ENCODE measurements at places on chromosomes 1 and 21. TPM values are rescaled to one million over a fixed set of nuclear protein-coding genes. Genes with fewer than 3 reads are reported as not detected.

ADORA1 gene
- total RNA-seq: 5.9 TPM

FRRS1 gene
- 4.1 TPM for total RNA-seq

MIGA1 gene
- total RNA-seq: 11.5 TPM

DNA sequence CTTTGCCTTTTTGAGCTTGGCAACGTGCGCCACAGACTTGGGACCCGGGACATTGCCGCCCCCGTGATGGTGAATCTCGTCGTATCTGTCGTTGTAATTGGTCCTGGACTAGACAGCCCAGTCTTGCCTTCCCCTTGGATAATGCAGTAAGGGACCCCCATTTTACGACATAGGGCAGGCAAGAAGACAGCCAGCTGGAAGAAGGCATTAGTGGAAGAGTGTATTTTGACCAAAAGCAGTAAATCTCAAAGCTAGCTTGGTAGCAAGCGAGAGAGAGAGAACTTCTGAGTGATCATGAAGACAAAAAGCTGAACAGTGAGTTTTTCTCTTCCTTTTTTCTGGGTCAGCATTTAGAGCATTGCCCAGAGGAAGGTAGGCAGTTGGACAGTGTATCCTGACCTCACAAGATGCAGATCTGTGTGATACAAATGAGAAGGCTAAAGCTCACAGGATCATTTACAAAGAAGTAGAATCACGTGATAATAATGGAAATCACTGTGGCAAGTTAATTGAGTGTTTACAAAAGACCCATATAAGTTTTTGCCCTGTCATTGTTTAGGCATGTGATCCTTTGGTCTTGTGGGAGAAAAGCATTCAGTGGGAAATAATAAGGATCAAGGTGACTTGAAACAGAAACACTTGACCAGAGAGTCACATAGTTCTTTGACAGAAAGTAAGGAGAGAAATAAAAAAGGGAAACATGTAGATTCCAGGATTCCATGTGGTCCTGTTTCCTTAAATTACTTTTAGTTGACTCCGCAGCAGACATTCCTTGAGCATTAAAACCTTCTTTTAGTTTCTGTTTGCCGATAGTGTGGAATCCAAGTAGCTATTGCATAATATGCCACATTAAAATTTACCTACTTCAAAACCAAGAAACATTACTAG is 66.3 kb downstream of the CNST start:
- DNase-seq: peak; percentile 30

DNA sequence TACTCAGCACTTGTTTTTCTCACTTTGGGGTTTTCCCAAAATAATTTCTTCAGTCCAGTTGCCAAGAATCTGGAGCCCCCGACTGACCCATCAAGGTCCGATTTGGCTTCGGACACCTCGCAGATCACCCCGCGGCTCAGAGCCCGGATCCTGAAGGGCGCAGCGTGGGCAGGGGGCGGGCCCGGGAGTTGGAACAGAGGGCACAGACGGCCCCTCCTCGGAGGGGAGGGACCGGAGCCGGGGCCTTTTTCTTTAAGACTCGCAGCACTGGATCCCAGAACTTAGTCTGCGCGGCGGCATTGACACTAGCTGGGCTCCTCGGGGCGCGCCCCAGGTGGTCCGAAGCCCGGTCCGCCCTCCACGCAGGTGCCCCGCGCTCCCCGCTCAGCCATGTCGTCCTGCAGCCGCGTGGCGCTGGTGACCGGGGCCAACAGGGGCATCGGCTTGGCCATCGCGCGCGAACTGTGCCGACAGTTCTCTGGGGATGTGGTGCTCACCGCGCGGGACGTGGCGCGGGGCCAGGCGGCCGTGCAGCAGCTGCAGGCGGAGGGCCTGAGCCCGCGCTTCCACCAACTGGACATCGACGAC is at the start of gene CBR3:
Gene CBR3, plus strand, starts transcription at position 277 of the 588 bp plus-strand sequence. Its CDS starts 114 bp downstream, at position 391.
- peak; percentile 38 for DNase-seq

GRCh38 chr1:33244809-33245186 is 11.5 kb upstream of the ZNF362 start:
- DNase-seq: peak; percentile 52

DNA sequence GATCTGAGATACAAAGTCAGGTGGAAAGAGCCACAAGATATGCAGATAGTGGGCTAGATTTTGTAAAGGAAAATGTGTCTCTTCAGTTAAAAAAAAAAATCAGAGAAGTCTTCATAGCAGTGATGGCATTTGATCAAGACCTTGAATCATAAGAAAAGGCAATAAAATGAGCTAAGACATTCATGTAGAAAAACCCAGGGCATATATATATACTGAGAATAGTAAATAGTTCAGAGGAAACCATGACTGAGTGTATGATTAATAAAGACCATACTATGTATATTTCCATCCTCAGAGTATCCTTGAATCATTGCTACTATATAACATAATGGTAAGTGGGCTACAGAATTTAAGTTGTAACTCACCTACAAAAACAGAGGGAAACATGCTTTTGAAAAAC is 321.7 kb upstream of the NR5A2 start:
- DNase-seq: no peak

DNA sequence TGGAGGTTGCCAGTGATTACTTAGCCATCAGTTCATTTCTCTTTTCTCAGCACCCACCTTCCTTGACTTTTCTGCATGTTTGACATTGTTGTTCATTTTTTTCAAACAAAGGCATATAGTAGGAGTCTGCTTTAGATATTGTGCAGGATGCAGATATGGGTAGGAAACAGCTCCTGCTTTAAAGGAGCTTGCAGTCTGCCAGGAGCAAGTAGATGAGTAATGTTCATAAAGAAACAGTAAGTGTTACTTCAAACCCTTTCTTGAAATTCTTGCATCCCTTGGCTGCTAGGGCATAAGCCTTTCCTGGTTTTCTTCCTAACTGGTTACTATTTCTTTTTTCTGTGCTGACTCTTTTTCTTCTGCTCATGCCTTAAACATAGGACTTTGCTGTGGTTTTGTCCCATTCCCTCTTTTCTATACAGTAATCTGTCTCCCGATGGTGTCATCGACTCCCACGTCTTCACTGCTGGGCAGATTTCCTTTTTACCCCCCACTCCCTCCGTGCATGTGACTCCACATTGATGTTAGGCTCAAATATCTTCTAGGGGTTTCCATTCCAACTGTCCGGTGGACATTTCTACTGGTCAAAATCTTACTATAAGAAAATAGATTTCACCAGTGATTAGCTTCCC is 20.4 kb downstream of the PTGFRN start:
- DNase-seq: no peak

DNA sequence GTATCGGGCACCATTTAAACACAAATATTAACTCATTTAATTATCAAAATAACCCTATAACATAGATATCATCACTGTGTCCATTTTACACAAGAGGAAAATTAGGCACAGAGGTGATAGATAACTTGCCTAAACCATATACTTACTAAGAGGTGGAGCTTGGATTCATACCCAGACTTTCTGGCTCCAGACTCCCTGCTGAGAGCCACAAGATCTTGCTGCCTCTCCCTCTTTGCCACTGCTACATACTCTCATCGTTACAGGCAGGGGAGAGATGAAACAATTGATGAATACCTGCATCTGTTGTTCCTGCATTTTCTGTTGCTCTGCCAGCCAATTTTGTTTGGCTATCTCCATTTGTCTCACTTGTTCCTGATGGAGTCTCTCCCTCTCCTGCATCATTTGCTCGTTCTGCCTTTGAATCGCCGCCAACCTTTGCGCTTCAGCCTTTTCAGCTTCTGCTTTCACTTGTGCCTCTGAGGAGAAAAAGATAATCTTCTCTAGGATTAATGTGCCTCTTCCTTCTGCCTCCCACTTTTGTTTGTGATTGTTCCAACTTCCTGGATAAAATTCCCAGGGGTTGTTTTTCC is 10.6 kb downstream of the GBP5 start:
- DNase-seq: no peak

GRCh38 chr1:113868387-113869083 is 3.0 kb downstream of the PTPN22 start:
- DNase-seq: no peak

GRCh38 chr1:53606651-53607051 is 132.3 kb downstream of the GLIS1 start:
- no peak for DNase-seq

- no peak for DNase-seq
Observed at GRCh38 chr1:161956097-161956496, 67.6 kb downstream of the OLFML2B start.

- no peak for DNase-seq
Observed at GRCh38 chr1:39331647-39332046, 127.2 kb downstream of the MACF1 start.

DNA sequence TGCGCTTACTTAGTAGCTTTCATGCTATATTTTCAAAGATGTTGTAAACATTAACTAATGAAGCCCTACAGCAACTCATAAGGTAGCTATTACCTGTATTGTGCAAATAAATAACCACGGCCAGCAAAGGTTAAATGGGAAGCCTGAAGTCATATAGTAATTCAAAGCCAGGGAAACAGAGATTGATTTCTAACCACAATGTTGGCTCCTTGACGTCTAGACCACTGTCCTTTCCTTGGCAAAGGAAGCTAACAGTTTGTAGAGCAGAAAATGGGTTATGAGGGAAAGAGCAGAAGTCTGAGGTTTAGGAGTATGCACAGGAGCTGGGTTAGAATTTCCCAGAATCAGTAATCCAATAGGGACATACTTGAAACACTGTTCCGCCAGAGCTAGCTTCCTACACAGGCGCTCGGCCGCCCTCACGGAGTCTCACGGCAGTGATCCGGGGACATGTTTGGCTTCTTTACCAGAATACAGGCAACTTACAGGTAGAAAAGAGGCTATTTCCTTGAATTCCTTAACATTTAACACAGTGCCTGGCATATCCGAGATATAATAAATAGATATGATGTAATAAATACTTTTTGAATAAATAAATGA is 298.8 kb upstream of the LYPLAL1 start:
- no peak for DNase-seq

DNA sequence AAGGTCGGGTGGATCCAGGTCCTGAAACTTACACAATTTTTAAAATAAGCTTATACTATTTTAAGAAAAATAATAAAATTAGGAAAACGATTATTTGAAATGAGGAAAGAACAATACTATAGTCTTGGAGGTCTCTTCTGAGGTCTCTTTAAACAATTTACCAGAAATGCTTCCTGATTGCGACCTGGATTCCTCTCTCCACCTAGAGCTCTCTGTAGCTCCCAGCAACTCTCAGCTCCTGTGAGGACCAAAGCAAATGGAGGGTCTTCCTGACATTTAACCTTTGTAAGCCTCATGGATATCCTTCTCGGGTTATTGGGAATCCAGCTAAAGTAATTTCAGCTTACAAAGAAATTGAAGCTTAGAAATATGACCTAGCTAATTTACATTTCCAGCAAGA is 886 bp downstream of the BTBD8 start:
- DNase-seq: no peak

GRCh38 chr21:44285138-44285992 is at the start of gene AIRE:
TSS of gene AIRE (plus strand) at chr21:44285876. CDS start at chr21:44286007, 131 bp downstream.
- DNase-seq: no peak

DNA sequence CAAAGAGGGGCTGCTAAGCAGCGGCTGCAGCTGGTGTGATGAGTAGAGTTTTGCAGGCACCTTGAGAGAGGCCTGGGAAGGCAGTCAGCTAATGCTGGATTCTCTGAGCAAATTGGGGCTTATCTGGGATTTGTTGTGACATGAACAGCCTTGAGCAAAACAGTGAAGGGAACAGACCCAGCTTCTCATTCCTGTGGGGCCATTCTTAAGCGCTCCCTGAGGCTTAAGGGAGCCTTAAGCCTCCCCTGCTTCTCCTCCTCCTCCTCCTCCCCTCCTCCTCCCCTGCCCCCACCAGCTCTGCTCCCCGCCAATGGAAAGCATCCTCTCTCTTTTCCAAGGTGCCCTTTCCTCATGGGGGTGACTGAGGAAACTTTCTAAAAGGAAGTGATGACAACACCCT is 21.3 kb downstream of the HMGCS2 start:
- DNase-seq: no peak

DNA sequence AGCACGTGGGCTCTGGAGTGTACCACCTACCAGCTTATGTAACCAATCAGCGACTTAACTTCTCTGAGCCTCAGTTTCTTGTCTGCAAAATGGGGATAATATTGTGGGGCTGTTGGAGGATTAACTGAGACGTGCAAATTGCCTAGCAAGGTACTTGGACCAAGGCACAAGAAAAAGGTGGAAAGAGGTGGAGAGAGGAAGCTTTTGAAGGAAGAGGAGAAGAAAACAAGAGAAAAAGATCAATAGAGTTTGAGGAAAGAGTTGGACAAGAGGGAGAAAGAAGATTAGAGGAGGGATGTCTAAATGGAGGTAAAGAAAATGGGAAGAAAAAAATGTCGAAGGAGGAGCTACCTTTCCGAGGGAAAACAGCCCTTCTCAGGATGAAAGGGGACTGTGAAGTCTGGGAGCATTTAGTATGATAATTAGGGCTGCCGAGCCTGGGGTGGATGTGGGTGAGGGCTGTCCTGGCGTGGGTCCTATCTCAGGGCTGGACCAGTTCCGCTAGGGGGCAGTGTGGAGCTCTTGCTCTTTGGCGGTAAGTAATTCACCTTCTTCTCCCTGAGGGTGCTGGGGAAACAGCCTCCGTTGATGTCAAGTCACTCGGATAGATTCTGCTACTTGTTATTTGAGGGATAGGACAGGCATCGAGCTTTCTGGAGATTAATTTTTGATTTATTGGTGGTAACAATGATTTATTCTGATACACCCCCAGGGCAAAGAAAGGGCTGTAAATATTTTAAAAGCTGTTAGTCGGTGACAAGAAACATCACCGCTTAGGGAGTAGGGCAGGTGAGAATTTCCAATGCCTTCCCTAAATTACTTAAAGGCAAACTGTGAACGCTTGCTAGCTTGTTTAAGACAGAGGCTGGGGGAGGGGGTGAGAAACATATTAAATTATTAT is 79.0 kb upstream of the NFASC start:
- no peak for DNase-seq
